ELR (cell line): ENCODE measurements at places on chromosomes 5 and 9.

DNA sequence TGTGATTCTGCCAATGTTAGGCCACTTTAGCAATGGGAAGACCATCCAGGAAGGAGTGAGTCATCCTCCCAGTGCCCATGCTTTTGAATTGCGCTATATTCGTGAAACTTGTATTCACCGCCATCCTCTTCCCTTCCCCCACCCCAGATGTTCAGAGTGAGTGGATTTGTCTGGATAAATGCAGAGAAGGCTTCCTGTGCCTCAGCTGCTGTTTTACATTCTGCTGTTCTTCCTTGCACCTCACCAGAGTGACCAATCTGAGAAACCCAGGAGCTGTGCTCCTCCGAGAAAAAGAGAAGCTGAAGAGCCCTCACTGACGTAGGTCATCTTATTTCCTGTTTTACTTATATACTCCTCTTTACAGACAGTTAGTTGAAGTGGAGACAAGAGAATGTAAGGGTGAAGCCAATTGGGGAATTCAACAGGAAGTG lies 24.6 kb upstream of the SVEP1 start:
- no peak for DNase-seq

DNA sequence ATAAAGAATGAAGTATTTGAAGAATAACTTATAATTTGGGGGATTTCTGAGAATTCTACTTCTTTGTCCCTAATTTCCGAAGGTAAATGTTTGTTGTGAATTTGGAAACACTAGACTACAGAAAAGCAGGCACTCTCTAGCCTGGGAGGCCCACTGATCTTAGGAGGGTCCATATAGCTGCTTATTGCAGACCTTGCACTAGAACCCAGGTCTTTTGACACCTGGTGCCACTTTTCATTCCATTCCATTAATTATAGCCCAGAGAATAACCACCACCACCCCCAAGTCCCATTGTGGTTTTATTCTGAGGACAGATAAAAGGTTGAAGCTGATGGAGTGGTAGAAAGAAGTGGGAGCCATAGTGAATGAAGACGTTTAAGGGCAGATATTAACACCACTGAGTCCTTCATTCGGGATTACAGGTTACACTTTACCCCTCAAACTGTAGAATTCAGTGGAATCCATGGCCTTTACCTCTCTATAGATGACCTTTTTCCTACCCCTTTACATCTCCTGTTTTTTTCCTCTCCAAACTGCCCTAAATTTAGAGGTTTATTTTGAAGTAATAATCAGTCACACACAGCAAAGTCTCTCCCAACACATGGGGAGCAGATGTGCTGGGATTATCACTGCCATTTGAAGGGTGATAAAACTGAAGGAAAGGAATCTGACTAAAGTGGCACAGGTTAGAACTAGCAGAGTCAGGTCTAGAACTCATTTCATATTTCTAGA lies 12.0 kb upstream of the PSMD5 start:
- no peak for DNase-seq

DNA sequence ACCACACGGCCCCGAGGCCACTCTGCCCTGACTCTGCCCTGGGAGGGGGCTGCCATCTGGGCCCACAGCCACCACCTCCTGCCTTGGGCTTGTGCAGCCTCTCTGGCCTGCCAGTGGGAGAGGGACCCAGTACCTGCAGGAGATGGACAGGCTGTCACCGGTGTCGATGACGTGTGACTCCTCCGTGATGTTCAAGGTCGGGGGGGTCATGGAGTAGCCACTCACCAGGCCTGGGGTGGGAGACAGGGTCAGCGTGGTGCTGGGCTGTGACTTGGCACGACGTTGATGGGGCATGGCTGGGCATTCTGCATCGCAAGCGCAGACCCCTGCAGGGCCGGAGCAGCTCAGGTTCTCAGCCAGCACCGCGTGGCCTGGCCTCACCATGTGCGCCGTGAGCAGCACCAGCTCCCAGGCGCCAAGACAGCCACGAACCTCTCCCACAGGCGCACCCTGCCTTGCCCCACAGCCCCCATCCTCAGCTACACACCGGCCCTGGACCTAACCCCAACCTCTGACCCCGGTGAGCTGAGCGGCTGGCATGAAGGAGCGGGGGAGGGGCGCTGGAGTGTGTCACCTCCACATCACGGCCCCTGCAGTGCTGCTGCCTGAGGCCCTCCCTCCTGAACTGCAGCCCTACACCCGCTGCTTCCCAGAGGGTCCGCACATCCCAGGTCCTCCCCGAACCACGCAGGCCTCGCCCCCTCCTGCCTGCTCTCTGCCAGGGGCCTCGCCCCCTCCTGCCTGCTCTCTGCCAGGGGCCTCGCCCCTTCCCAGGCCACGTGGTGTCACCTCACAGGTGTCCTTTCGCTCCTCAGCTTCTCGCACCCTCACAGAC lies 17.6 kb downstream of the FLT4 start:
- DNase-seq: no peak

DNA sequence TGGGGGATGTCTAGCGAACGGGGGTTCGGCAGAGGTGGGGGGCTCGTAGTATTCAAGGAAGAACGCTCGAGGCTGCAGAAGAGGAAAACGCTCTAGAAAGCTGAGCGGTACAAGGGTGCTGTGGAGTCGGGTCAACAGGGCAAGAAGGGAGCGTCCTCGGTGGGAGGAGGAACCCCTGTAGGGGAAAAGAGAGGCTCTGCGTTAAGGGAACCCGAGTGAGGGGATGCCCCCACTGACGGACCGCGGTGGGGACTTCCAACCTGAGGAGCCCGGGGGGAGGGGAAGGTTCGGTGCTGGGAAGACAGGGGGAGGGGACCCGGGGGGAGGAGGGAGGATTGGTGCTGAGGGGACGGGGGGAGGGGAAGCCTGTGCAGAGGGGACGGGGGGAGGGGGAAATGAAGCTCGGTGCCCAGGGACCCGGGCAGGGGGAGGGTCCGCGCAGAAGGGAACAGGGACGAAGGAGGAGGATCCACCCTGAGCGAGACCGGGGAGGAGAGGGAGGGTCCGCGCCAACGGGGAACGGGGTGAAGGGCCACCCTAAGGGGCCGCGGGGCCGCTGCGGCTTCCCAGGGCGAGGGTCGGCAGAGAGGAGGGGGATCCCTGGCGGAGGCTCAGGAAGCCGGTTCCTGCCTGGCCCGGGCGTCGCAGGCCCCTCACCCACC lies 621 bp downstream of the NR6A1 start:
- peak; percentile 18 for DNase-seq

DNA sequence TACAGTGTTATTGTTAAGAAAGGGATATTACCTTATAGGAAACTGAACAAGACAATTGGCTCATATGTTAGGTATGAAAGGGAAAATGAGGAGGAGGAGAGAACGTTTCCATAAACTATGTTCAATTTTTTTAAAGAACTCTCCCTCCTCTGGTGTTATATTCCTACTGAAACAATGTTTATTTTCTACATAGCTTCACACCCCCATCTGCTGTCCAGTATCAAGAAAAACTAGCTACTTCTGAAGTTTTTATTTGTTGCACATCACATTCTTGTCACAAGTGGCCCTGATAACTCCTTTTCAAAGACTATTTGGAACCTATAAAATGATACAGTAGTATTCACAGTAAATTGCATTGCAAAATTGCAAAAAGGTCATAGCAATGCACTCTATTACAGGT lies 223.4 kb upstream of the FAM174A start:
- DNase-seq: no peak

- no peak for DNase-seq
Observed at GRCh38 chr9:92917176-92917800, 30.0 kb upstream of the FGD3 start.

DNA sequence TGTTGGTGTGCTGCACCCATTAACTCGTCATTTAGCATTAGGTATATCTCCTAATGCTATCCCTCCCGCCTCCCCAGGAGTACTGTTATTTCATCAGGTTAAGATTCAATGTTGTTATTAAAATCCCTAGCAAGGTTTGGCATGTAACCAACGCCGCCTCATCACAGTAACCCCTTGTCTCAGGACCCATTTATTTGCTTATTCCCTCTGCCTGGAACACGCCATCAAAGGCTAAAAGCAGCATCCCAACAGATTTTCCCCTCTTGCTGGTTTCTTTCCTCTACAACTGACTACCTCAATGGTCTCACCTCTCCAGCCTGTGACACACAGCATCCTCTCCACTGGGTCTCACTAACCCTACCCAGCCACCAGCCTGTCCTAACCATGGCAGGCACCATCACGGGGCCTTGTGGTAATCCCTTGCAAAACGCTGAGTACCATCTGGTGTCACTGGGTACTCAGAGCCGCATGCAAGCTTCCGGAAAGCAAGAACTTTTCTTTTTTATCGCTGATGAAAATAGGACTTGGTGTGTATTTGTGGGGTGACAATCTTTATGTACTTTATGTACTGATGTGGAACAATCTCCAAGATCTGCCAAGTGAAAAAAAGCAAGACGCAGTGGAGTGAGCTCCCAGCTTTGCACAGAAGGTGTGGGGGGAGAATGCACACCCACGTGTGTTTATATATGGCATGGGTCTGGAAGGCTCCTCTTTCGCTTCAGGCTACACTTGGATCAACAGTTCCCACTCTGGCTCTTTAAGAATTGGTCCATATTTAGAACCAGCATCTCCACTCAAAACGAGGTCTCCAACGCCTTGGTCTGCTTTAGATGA lies 6.1 kb downstream of the RPS14 start:
- peak; percentile 46 for DNase-seq

DNA sequence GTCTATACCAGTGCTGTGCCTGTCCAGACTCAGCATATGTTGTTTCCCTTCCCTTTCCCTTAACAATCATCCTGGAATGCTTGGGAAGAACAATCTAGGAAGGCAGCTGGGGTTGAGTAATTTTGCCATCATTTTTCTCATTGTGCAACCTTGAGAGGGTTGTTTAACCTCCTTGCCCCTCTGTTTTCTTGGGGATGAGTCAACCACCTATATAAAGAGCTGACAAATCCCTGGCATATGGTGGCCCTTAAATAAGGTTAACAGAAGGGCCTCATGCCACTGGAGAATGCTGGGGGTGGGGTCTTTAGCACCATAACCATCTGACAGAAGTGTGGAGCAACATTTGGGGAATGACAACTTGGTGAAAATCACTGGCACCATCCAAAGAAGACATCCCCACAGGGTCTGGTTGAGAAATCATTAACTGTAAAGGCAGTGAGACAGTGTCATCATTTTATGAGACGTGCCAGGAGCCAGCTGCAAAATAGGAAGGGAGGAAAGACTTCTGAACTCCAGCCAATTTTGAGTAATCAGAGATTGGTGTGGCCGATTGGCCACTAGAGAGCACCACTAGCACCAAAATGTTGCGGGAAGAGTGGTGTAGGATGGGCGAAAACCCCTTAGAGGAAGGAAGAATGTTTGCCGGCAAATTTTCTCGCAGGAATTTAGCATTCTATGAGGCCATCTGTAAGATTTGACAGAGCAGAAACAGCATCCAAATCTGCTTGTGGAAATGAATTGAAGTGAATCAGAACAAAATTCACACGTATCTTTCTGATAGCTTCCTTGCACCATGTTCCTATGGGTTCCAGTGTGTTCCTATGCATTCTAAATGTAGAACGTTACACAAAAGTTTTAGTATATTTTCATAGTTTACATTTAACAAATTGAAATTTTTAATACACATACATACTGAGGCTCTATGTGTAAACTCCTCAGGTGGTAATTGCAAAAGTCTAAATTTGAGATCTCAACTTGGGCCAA lies 113.8 kb downstream of the MSX2 start:
- DNase-seq: no peak

DNA sequence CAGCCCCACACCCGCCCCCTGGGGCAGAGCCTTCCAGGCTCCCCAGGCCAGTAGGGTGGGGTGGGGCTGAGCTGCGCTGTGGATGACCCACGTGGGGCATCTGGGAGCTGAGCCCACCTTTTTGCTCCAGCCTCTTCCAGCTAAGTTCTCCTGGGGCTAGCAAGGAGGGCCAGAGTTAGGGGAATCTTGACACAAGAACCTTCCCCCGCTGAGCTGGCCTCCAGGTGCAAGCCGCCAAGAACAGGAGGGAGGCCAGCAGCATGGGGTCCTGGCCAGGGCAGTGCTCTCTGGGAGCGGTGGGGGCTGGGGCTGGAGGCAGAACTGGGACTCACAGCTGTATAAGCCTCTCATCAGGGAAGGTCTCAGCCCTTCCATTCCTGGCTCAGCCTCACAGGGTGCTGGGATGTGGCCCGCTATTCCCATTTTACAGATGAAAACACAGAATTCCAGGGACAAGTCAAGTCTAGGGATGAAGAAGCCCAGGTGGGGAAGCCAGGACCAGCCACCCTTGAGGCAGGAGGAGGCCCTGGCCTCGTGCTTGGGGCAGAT lies 21.5 kb downstream of the SARDH start:
- DNase-seq: peak; percentile 20

- no peak for DNase-seq
Observed at GRCh38 chr9:121308765-121309164, 40.8 kb downstream of the GSN start.

DNA sequence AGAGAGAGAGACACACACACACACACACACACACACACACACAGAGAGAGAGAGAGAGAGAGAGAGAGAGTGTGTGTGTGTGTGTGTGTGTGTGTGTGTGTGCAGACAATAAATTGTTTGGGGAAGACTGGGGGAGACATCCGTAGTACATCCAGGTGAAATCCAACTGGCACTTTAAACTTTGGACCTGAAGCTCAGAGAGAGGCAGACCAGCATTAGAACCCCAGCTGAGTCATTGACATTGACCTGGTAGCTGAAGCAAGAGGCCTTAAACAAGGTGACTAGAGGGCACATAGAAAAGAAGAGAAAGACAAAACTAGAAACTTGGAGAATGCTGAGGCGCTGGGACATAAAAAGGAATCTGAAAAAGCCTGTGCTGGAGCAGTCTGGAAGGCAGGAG lies 251.5 kb downstream of the CRB2 start:
- DNase-seq: no peak

DNA sequence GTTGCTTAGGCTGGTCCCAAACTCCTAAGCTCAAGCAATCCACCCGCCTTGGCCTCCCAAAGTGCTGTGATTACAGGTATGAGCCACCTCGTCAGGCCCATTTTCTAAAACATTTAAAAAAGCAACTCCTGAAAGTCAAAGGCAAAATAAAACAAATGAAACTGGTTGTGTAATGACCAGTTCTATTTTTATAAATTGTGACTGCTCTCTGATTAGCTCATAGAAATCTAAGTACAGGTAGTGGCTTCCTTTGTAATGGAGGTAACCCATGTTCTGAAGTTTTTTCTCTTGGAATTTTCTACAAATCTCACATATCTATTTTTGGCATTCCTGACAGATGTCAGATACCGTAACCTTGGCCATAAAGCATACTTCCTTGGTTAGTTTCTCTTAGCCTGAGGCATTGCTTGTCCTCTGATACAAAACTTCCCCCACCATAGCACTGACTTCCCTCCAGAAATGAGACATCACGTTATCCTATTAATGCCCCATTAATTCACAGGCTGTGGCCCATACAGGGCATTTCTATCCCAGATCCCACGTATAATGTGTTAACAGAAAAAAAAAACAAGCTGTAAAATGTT lies 14.1 kb upstream of the AK3 start:
- DNase-seq: peak; percentile 62

- DNase-seq: no peak
Observed at GRCh38 chr9:131398204-131398603, 4.3 kb downstream of the PRRC2B start.

GRCh38 chr9:138052322-138052615 lies 174.7 kb downstream of the CACNA1B start:
- DNase-seq: no peak

GRCh38 chr9:3397766-3398165 lies 128.0 kb downstream of the RFX3 start:
- no peak for DNase-seq
